Heart left ventricle (tissue), 16 donors: ENCODE measurements at places on chromosomes 16 and 17. TPM values are rescaled to one million over a fixed set of nuclear protein-coding genes. Genes with fewer than 3 reads are reported as not detected.
A peak's percentile ranks its signal among the peaks of the same experiment; 100 is the strongest.

TMEM92 gene
- total RNA-seq = not detected

CHD3 gene
- total RNA-seq = 13.6 TPM

DNA sequence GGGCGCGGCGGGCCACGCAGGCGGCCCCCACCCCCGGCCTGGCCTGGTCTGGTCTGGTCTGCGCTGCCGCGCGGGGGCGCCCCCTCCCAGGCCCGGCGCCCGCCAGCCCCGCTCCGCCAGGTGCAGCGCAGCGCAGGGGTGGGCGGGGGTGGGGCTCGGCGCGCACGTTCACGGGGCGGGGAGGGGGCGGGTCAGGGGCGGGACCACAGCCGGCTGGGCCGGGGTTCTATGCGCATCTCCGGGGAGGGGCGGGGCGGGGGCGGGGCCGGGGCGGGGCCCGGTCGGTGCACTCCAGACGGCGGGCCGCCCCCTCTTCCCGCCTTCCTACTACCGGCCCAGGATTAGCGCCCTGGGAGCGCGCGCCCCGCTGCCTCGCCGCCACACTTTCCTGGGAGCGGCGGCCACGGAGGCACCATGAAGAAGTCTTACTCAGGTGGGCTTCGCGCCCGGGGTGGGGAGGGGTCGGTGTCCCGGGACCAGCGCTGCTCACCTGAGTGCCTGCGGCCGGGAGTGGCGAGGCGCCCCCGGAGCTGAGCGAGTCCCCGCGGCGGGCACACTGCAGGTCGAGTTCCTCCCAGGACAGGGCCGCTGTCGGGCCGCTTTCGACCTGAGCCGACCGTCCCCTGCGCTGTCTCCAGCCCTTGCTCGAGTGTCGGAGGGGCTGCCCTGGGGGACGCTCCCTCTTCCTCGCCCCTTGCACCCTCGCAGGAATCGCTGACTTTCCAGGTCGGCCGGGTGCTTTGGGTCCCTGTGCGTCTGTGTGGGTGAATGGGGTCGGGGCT, 140.5 kb downstream of the SEC14L1 start:
- peak; percentile 39 for DNase-seq

DNA sequence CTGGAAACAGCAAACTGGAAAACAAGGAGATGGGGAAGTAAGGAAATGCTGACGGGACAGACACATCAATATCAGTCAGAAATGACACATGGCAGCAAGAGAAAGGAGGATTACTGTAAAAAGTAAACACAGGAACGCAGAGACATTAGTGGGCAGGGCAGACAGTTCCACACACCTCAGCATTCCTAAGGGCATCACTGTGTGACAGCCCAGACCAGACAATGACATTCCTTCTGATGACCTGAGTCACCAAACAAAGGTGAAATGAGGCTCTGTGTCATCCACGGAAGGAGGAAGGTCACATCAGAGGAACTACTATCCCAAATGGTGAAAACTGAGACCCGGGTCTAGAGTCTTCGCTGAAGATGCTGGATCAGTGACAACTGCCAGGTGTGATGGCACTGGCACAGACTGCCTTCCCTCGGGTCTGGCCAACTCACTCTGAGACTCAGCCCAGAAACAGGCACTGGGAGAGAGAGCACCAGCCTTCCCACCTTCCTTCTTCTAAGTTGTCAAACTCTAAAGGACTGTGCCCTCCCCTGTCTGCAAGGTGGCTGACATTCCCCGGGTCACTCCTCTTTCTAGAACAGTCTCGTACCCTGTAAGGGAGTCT, 36.7 kb downstream of the TK2 start:
- no peak for DNase-seq

GRCh38 chr16:82793528-82794245, 166.9 kb downstream of the CDH13 start:
- no peak for DNase-seq

PYCARD gene
- 15.5 TPM for total RNA-seq

TAC4 gene
- not detected for total RNA-seq

DNA sequence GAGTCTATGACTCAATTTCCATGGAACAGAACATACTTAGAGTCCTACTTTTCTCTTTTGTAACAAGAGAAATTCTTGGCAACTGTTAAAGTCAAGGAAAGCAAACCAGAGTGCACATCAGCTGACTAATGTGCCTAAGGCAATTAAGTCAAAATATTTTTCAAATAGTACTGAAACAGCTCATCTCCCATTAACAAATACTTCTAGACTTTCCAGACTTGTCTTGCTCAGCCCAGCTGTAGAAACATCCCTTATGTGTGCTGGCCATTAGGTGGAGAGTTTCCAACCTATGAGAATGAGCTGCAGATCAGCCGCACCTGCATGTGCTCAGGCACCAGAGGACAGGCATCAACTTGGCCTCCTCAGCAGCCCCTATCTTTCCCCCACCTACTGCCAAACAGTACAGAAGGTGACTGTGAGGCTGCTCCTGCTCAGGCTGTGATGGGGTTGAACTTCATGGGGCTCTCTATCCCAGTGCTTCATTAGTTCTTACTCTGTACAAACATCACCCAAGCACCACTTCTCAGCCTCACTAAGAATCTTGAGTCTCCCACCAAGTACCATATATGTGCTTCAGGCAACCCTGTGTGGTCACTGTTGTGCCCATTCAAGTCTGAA, 32.2 kb downstream of the TEX2 start:
- DNase-seq = no peak

GRCh38 chr16:5621826-5622225, 524.2 kb upstream of the EEF2KMT start:
- DNase-seq = no peak

GRCh38 chr17:65027305-65027704, 29.2 kb downstream of the GNA13 start:
- DNase-seq = no peak

GRCh38 chr17:2138318-2138717, 83.4 kb downstream of the HIC1 start:
- DNase-seq = no peak

MYO15A gene
- 0.12 TPM for total RNA-seq

GRCh38 chr16:58497935-58498334, 2.0 kb upstream of the NDRG4 start:
- no peak for DNase-seq

CDK5R1 gene
- total RNA-seq = 2.7 TPM

- no peak for DNase-seq
Measured at GRCh38 chr16:64590513-64590912, 531.4 kb downstream of the CDH11 start.

DNA sequence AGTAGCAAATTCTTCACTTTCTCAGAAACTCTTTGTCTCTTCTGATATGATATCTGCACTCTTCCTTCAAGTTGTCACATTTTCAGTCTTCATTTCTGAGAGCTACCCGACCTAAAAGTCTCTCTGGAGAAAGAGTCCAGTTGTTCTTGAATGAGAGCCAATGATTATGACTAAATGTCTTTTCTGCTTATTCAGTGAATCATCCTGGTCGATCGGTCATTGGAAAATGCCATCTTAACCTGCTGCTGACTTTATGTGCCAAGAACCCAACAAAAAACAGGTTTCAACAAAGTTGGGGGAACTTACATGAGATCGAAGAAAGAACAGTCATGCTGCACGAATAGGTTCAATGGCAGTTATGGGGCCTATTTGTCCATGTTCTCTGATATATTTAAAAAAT, 15.9 kb downstream of the SOX9 start:
- no peak for DNase-seq

- no peak for DNase-seq
Measured at GRCh38 chr17:40536295-40537171, 28.7 kb downstream of the CCR7 start.

DNA sequence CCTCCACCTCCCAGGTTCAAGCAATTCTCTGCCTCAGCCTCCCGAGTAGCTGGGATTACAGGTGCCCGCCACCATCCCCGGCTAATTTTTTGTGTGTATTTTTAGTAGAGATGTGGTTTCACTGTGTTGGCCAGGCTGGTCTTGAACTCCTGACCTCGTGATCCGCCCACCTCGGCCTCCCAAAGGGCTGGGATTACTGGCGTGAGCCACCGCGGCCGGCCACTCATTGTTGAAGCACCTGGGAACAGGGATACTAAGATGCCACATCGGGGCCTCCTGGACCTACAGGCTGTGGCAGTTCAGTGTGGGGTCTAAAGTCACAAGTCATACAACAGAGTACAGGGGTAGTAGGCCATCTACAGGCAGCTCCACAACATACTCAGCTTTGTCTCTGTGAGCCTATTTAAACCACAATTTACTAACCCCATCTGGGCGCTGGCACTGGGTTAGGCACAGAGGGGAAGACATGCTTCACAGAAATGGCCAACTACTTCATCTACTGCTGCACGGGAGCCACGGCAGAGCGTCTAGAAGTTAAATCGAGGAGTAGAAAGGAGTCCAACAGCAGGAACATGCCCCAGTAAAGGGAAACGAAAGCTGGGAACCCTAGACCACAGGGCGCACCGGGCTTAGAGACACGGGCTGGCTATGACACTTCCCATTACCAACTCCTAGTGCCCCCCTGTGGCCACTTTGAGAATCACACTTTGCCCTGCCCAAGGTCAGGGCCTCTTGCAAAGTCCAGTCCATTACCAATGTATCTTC, 4.3 kb downstream of the VAMP2 start:
- DNase-seq = peak; percentile 94

DNA sequence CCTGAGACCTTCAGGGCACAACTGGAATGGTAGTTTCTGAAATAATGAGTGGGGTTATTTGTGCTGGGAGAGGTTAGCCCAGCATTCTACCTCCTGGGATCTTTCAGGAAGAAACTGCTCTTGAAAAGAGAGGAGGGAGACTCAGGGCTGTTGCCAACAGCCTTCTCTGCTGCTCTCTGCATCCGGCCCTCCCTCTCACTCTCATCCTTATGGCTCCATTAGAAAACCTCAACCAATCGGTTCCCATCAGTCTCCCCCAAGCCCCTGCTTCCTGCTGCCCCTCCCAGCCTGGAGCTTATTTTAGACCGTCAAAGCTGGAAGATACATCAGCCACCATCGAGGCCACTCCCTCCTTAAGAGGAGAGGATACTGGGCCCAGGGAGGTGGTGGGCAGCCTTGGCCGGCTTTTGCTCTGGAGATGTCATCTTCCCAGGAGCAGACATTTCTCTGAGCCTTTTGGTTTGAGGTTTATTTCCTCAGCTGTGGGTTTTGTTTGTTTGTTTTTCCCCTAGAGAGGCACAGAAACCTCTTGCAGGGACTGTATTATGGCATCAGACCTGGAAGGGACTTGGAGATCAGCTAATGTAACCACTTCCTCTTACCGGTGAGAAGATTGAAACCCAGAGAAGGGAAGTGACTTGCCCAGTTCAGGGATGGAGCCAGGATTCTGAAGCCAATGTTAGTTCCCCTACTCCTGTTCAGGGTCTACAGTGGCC, 2.7 kb downstream of the MPRIP start:
- DNase-seq = peak; percentile 85

- no peak for DNase-seq
Measured at GRCh38 chr16:69093974-69094373, 11.5 kb upstream of the HAS3 start.

GRCh38 chr17:69064001-69064400, 3.3 kb upstream of the ABCA9 start:
- no peak for DNase-seq

DNA sequence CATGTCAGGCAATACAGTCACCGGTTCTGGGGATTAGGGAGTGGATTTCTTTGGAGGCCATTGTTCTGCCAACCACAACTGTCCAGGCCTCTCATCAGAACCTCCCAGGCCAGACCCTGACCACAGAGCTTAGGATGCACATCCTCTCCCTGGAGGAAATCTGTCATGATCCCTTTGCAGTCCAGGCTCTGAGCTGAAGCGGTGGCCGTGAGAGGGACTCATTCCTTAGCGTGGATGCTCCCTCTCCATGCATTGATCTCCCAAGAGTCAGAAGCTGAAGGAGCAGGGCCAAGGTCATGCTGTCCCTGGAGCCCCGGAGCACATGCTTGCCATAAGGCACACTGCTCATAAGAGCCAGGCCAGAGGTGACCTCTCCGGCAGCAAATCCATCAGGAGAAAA, 181.4 kb downstream of the COPRS start:
- peak; percentile 27 for DNase-seq

- DNase-seq = no peak
Measured at GRCh38 chr16:23424292-23424958, 28.6 kb downstream of the COG7 start.

DNA sequence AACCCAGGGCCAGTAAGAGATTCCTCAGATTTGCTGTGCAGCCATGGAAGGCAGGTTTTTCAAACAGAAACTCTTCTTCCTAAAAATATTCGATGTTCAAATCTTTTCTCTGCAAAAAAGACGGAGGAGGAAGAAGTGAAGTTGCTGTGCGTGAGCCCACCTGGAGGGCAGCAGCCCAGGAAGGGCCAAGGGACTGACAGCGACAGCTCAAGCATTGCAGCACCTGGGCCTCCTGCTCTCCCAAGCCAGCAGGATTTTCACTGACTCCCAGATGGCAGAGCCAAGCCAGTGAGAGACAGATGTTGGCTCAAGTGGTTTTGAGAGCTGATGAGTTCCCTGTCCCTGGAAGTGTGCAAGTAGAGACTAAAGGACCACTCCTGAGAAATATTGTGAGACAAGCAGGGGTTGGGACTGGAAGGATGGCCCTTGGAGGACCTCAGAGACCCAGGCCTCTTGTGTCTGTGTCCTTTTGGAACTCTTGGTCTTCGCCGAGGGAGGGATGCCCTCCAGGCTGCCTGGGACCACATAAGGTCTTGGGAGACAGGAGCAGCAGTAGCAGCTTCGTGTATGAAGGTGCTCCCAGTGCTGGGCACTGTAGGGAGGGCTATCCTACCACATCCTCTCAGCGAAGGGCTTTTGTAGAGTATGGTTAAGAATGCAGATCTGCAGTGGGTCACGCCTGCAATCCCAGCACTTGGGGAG, 29.3 kb upstream of the TNFRSF13B start:
- no peak for DNase-seq

TBX2 gene
- total RNA-seq = 18.3 TPM

SMPD3 gene
- 14.4 TPM for total RNA-seq

MYOCD gene
- 28.7 TPM for total RNA-seq

COASY gene
- total RNA-seq = 24.3 TPM

DNA sequence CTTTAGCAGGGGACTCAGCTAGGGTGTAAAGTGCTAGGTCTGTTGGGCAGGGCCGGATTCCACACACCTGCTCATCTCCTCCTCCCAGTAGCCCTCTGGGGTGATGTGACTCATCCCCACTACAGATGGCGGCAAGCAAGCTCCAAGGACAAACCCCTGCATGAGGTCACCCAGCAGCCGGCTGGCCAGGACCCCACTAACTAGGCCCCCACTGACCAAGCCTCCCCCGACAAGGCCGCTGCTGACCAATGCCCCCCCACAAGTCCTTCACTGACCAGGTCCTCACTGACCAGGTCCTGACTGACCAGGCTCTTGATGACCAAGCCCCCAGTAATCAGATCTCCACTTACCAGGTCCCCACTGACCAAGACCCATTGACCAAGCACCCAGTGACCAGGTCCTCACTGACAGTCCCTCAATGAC, 36.7 kb downstream of the TNFRSF13B start:
- DNase-seq = peak; percentile 16
